H9 (cell line): ENCODE measurements at places on chromosomes 6 and 20.
A peak's percentile ranks its signal among the peaks of the same experiment; 100 is the strongest.

GRCh38 chr6:23031986-23032385, 462.6 kb downstream of the HDGFL1 start:
- no peak overlapping the region for H3K4me3 ChIP-seq
- no peak for DNase-seq
- H3K27ac ChIP-seq: no peak overlapping the region
- no peaks in the 10 kb centered on the region; the same call in 1 of the 2 replicates for H3K4me1 ChIP-seq

DNA sequence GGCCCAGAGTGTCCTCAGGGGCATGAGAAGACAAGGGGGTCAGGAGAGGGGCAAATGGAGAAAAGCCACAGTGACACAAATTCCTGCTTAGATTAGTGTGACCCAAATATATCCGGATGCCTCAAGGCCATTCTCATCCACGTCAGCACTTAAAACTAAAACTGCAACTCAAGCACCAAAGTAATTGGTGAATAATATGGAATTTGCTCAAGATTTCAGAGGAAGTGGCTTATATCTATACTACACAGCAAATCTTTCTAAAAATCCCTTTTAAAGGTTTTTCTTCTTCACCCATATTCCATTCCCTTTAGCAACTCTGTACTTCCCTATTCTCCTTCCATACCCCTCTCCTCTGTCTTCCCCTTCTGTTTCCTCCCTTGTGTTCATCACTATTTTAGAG, 15.2 kb downstream of the DEF6 start:
- no peak overlapping the region for H3K4me3 ChIP-seq
- H3K36me3 ChIP-seq: no peaks in the 10 kb centered on the region
- H3K27ac ChIP-seq: no peak overlapping the region

- no peak for DNase-seq
- H3K4me1 ChIP-seq: no peaks in the 10 kb centered on the region
- H3K27ac ChIP-seq: no peak overlapping the region
- H3K27me3 ChIP-seq: no peaks in the 10 kb centered on the region
- H3K4me3 ChIP-seq: no peak overlapping the region
Observed at GRCh38 chr6:101011186-101011585, 130.1 kb upstream of the ASCC3 start.

GRCh38 chr20:13494019-13494418, 144.7 kb downstream of the TASP1 start:
- peaks cover 8% of the 10 kb centered on the region; the same call in 1 of the 2 replicates for H3K4me1 ChIP-seq
- peaks cover 22% of the 10 kb centered on the region for H3K36me3 ChIP-seq
- H3K4me3 ChIP-seq: no peak overlapping the region

DNA sequence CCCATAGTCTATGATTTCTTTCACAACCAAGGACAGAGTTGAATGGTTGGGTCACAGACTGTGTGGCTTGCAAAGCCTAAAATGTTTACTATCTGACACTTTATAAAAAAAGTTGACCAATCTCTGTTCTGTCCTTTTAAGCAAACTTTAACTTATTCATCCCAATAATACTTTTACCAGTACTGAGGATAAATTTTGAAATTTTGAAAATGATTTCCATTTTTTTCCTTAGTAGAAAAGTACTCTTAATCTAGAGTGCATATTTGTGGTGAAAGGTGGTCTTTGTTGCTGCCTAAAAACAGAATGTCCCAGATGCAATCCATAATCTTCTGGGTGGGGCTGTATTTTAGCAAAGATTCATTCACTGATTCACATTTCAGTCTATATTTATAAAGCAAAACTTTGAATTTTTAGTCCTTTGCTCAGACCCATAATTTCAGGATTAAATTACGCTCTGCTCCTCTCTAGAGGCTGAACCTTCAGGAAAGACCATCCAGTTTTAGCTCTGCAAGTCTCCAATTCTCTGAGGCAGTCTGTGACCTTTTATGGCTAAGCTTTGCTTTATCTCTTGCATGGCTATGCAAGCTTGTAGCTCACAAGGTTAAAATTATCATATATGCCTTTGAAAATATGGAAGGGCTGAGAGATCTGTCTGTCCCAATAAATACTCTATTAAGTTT, 573.5 kb downstream of the COL12A1 start:
- no peak overlapping the region for H3K27ac ChIP-seq
- H3K27me3 ChIP-seq: no peaks in the 10 kb centered on the region
- DNase-seq: no peak
- H3K4me1 ChIP-seq: no peaks in the 10 kb centered on the region
- no peaks in the 10 kb centered on the region for H3K36me3 ChIP-seq

GRCh38 chr6:154426997-154427396, 70.4 kb upstream of the IPCEF1 start:
- H3K4me1 ChIP-seq: no peaks in the 10 kb centered on the region
- no peak overlapping the region for H3K27ac ChIP-seq
- no peak overlapping the region for H3K4me3 ChIP-seq
- DNase-seq: no peak

DNA sequence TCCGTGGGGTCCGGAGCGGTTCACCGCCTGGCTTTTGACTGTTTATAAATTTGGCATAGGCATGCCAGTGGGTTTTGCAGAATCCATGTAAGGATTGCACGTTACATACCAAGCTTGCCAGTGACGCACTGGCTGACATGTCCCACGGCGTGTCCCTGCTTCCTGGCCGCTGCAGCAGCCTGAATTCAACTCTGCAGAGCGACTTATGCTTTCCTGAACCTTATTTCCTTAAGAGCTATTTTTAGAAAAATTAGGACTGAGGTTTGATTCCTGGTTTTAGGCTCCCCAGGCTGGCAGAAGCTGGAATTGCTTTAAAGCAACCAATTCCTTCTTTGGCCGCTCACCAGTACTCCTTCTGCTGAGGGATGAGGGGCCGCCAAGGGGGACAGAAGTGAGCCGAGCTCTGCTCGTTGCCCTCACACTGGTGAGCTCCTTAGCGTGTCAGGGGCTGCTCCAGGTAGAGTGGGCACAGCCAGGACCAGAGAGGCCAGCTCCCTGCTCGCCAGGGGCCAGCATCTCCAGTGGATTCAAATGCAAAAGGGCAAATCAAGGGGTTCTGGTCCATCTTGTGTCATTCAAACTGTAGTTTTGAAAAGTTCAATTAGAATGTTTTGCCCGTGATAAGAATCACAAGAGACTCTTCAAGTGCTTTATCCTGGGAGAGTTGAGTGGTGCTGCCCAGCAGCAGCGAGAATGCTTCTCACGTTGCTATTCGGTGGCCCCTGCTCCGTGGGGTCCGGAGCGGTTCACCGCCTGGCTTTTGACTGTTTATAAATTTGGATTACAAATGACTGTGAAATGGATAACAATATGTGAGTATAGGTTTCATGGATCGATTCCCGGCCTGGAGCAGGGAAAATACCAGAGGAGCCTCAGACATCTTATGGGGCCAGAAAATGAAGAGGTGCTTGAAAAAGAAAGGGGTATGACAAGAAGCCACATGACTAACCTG, 17.5 kb upstream of the IRF4 start:
- no peak overlapping the region for H3K4me3 ChIP-seq
- DNase-seq: peak; percentile 45

GRCh38 chr6:135922746-135923145, 71.2 kb downstream of the PDE7B start:
- H3K4me3 ChIP-seq: no peak overlapping the region
- peaks cover 4% of the 10 kb centered on the region for H3K4me1 ChIP-seq
- H3K36me3 ChIP-seq: no peaks in the 10 kb centered on the region
- no peak overlapping the region for H3K27ac ChIP-seq
- no peaks in the 10 kb centered on the region for H3K27me3 ChIP-seq

- H3K4me3 ChIP-seq: no peak overlapping the region
- DNase-seq: no peak
- peaks cover 27% of the 10 kb centered on the region for H3K4me1 ChIP-seq
- no peaks in the 10 kb centered on the region for H3K27me3 ChIP-seq
- H3K36me3 ChIP-seq: peaks cover 25% of the 10 kb centered on the region
- peak overlapping the region; percentile 59 for H3K27ac ChIP-seq
Observed at GRCh38 chr6:39209911-39210310, 19.4 kb downstream of the KCNK5 start.

GRCh38 chr6:9711365-9711764, 703.5 kb downstream of the TFAP2A start:
- no peaks in the 10 kb centered on the region for H3K27me3 ChIP-seq
- peaks cover 7% of the 10 kb centered on the region for H3K4me1 ChIP-seq
- DNase-seq: no peak
- H3K27ac ChIP-seq: no peak overlapping the region

- DNase-seq: no peak
- H3K4me3 ChIP-seq: no peak overlapping the region
- no peaks in the 10 kb centered on the region for H3K4me1 ChIP-seq
- H3K36me3 ChIP-seq: peaks cover under 1% of the 10 kb centered on the region; the same call in 1 of the 2 replicates
- H3K27ac ChIP-seq: no peak overlapping the region
Observed at GRCh38 chr20:17646209-17646960, 35.7 kb downstream of the RRBP1 start.

DNA sequence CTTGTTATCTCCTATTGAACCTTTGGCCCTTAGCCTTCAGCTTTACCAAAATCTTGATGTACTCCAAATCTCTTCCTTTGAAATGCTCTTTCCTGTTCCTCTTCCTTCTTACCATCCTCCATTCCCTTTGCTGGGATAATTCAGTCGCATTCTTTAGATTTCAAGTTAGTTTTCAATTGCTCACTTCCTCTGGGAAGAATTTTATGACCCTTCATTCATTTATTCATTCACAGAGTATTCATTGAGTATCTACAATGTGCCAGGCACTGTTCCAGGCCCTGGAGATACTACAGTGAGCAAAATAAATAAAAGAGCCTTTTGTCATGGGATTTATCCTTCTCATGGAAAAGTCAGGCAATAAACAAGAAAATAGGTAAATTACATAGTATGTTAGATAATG, 548.2 kb upstream of the FLRT3 start:
- H3K4me1 ChIP-seq: no peaks in the 10 kb centered on the region; the same call in 1 of the 2 replicates
- no peaks in the 10 kb centered on the region for H3K27me3 ChIP-seq
- H3K36me3 ChIP-seq: no peaks in the 10 kb centered on the region
- DNase-seq: no peak
- no peak overlapping the region for H3K4me3 ChIP-seq

GRCh38 chr6:158086054-158086503, 82.0 kb downstream of the SERAC1 start:
- peaks cover 69% of the 10 kb centered on the region for H3K36me3 ChIP-seq
- H3K4me3 ChIP-seq: no peak overlapping the region
- no peaks in the 10 kb centered on the region for H3K4me1 ChIP-seq
- H3K27me3 ChIP-seq: no peaks in the 10 kb centered on the region
- DNase-seq: no peak
